ENCODE measurements at places on chromosomes 7 and 10. TPM values are rescaled to one million over a fixed set of nuclear protein-coding genes. Genes with fewer than 3 reads are reported as not detected.
A peak's percentile ranks its signal among the peaks of the same experiment; 100 is the strongest.

- DNase-seq: no peak
These were observed 5.7 kb downstream of the PPIF start for GRCh38 chr10:79353000-79353406.

The SFTPD gene
- 0.27 TPM for total RNA-seq

DNA sequence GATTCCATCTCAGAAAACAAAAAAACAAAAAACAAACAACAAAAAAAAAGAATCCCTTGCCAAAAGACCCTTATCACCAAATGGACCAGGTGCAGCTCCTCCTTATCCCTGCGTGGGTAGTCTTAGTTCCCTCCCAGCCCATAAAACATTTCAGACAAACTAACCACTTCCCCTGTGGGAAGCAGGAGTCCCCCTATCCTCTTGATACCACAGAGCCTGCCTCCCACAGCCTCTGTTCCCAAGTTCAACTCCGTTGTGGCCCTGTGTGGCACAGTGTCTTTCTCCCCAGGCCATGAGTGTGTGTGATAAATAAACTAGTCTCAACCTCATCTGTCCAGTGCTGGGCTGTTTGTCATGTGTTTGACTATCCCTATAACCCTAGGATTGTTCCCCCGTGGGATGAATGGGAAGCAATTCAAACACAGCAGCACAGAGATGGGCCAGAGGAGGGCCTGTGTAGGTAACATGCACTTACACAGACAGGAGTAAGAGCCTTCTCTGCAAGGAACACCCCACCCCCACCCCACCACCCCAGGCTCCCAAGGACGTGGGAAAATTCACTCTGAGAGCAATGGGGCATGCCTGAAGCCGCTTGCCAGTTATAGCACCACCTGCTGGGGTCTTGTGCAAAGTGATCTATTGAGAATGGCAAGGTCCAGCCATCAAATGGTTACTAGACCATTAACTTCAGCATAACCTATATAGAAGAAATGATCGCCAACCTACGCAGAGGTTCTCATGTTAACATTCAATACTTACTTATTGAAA, 147.1 kb upstream of the GHITM start:
- peak; percentile 31 for DNase-seq

DNA sequence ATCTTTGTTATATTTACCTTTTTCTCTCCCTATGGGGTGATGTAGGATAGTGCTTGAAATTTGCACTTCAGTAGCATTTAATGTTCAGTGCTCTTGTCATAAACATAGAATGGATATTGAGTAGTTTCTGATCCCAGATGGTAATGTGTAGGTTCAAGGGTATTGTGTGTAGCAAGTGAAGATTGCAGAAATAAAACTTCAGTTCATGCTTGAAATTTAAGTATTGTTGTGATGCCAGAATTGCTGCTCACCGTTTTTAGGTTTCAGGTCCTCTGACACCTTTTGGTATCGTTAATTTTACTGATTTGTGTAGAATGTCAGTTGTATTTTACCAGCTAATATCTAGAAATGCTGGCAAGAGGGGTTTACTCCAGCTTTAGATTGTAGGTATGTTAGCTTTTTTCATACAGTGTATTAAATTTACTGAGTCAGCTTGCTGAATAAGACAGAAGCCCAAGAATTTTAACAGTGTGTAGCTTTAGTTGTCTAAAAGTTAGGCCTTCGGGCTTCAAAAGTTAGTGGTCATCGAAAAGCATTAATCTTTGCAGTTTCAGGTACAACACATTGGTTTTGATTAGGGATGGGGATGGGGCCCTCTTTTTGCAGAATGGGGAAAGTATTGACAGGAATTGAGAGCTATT, 1.9 kb downstream of the PTEN start:
- no peak for DNase-seq

- no peak for DNase-seq
These were observed 127.8 kb upstream of the RSU1 start for GRCh38 chr10:16944986-16945385.

The KAZALD1 gene
- 32.4 TPM for total RNA-seq

The DNAH11 gene
- 0.32 TPM for total RNA-seq

The TMEM176B gene
- total RNA-seq: 256 TPM

DNA sequence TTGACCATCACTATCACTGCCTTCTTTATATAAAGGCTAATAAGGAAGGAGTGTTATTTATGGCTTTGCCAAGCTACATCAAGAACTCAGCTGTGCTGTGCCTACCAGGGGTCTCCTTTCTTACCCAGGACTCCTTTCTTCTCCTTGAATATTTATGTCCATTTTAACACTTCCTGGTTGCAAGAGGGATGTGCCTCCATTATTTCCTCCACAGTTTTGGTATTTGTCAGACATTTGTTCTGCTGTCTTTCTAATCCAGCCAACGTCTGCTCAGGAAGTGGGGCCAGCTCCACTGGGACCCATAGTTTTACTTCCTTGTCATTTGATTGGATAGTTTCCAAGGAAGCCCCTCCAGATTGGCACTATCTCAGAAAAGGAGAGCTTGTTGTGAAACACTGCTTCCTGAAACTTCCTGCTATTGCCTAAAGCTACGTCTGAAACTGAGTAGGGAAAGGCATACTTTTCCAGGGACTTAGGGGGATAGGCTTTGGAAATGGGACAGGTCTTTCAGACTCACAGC, 6.6 kb upstream of the STRIP2 start:
- DNase-seq: no peak

DNA sequence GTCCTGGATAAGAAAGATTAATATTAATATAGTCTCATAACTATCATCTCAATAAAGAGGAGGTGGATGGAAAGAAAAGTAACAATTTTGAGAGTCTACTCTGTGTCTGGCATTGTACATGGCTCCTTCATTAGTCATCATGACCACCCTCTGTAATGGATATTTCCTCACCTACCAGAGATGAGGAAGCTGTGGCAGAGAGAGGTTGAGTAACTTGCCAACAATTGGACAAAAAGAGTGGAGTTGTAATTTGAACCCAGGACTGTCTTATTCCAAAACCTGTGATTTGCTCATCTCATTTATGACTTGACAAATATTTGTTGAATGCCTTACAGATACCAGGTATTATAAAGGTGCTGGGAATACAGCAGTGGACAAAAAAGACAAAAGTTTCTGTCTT, 2.1 kb upstream of the IDE start:
- DNase-seq: no peak

The SMNDC1 gene
- 24.8 TPM for total RNA-seq

DNA sequence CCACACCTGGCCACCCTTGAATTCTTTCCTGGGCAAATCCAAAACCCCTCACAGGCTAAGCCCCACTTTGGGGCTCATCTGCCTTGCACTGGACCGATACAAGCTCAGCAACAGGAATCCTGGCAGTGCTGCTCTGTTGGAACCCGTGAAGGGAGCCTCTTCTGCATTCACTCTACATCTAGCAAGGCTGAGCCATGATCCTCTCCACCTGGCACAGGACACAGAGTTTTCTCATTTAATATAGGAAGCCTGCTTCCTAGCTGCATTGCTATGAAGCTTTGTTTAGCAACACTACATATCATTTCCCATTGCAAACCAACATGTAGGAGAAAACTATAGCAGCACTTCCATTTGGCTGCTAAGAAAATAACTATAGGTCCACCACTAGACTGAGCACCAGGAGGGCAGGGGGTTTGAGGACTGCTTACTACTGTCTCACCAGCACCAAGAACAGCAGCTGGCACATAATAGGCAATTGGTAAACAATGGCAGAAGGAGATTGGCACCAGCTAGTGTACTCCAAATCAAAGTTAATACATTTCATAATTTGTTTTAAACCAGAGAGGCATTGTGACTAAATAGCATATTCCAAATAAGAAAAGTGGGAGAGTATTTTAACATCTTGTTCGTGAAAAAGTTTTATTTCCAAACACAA, 56.1 kb downstream of the CPVL start:
- DNase-seq: no peak

GRCh38 chr10:5068274-5068984, 25.8 kb upstream of the AKR1C3 start:
- no peak for DNase-seq

- DNase-seq: no peak
These were observed 12.7 kb downstream of the GPR22 start for GRCh38 chr7:107482571-107482970.

The NKX1-2 gene
- not detected for total RNA-seq

- DNase-seq: no peak
These were observed 174.1 kb downstream of the AHR start for GRCh38 chr7:17472518-17472917.

The SLC35G1 gene
- total RNA-seq: 13.4 TPM

The SLC29A4 gene
- 20.7 TPM for total RNA-seq

DNA sequence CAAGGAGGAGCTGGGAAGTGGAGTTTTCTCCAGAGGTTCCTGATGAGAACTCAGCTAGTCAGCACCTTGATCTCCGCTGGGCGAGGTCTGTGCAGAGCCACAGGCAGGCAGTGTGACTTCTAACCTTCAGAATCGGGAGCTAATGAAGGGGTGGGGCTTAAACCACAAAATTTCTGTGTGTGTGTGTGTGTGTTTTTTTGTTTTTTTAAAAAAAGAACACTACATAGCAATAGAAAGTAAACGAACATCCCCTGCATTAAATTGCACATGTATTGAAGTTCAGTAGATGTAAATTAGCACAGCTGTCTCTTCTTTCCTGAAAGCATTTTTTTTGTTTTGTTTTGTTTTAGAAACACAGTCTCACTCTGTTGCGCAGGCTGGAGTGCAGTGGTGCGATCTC, 46.2 kb downstream of the RBM17 start:
- no peak for DNase-seq

DNA sequence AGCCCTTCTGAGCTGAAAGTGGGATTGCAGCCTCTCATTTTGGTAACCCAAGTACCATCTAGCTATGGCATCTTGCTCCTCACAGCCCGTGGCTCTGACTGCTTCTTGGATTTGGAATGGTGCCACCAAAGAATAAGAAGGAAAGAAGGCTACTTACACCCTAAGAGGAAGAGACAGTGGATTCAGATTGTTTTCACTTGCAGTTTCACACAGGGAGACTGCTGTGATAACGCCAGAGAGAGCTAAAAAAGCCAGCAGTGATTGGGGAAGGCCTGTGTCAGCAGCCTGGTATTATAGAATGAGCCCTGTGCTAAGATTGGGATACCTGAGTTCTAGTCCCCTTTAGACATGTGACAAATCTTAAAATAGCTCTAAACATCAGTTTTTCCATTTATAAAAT, 3.6 kb upstream of the LRRC4 start:
- DNase-seq: no peak

GRCh38 chr7:13945670-13946069, 43.8 kb downstream of the ETV1 start:
- DNase-seq: no peak

DNA sequence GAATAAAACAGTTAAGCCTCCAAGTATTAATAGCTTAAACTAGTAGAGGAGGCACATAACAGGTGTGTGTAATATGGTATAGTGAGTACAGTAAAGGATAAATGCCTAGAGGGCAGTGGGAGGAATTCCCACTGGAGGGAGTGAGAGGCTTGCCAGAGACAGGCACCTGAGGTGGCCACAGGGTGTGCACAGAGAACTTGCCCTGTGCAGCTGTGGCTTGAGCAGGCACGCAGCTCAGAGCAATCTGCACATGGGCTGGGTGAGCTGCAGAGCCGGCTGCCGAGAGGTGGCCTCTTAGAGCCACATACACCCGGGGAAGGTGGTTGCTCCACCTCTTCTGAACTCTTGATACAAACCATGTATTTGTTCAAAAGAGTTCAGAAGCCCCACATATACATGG, 237.1 kb downstream of the COBL start:
- no peak for DNase-seq

The EBF3 gene
- total RNA-seq: 0.80 TPM

GRCh38 chr7:100366411-100367250, 6.7 kb upstream of the PILRA start:
- DNase-seq: no peak

The ZNF736 gene
- total RNA-seq: 7.9 TPM

DNA sequence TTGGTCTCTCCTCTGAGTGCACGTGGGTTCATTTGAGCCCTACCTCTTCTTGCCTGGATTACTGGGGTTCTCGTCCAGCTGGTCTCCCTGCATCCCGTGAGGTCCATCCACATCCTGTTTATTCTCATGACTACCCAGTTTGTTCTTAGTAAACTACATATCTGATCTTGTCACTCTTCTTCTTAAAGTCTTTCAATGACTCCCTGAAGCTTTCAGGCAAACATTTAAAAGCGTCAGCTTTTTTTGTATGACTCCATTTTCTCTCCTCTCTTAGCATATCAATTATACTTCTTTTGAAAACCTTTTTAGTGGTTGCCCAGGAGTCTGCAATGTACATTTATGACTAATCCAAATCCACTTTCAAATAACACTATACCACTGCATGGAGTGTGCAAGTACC, 7.5 kb downstream of the SFXN2 start:
- no peak for DNase-seq

DNA sequence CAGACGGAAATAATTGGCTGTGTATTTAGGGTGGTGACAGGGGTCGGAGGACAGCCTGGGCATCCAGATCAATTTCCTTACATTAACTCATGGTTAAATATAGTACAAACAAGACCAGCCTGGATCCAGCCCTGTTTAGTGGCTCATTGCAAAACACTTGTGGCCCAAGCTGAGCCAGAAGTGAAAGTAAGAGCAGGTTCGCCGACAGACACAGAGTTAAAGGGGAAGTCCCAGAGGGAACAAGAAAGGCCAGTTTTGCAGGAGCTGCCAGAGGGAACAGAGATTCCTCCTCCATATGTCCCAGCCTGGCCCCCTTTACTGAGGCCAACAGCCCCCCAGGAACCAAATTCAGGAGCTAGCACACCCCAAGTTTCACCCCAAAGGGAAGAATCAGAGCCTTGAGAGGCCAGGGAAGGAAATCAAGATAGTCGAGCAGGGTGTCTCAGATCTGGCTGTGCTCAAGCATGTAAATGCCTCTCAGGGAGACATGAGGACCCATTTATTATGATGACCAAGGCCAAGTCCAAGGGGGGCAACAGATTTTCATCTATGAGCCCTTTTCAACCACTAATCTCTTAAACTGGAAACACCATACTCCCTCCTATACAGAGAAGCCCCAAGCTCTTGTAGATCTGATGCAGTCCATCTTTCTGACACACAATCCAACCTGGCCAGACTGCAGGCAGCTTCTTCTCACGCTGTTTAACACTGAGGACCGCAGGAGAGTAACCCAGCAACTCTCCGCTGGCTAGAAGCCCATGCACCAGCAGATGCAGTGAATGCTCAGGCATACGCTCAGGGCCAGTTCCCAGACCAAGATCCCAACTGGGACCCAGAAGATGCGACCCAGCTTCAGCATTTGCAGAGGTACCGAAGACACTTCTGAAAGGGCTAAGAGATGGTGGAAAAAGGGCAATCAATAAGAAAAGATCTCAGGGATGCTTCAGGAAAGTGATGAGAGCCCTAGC, 15.9 kb upstream of the ADCK2 start:
- peak; percentile 89 for DNase-seq

DNA sequence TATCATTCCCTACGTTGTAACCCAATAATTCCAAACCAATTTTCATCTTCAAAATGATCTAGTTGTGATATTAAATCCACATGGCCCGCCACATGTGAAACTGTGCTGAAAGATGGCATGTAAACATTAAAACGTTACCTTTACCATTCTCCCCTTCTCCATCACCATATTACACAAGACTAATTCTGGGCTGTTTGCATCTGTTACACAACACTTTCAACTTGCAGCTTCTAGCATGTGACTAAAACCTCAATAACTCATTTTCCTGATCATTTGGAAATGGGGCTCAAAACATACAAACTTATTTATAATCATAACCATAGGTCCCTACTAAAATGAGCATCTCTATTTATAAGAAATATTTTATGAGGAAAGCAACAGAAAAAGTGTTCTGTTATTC, 4.7 kb downstream of the MTERF1 start:
- DNase-seq: no peak

- no peak for DNase-seq
These were observed 48.0 kb downstream of the NT5C2 start for GRCh38 chr10:103145046-103145445.

GRCh38 chr7:120718361-120718760, 139.6 kb downstream of the TSPAN12 start:
- no peak for DNase-seq

The EBLN1 gene
- total RNA-seq: not detected

The ADARB2 gene
- total RNA-seq: 0.19 TPM

The ZNF804B gene
- total RNA-seq: not detected

Measured in colonic mucosa (tissue), 4 donors.